GM12878 (cell line): ENCODE measurements at places on chromosomes 1 and 21. TPM values are rescaled to one million over a fixed set of nuclear protein-coding genes. Genes with fewer than 3 reads are reported as not detected.

DNA sequence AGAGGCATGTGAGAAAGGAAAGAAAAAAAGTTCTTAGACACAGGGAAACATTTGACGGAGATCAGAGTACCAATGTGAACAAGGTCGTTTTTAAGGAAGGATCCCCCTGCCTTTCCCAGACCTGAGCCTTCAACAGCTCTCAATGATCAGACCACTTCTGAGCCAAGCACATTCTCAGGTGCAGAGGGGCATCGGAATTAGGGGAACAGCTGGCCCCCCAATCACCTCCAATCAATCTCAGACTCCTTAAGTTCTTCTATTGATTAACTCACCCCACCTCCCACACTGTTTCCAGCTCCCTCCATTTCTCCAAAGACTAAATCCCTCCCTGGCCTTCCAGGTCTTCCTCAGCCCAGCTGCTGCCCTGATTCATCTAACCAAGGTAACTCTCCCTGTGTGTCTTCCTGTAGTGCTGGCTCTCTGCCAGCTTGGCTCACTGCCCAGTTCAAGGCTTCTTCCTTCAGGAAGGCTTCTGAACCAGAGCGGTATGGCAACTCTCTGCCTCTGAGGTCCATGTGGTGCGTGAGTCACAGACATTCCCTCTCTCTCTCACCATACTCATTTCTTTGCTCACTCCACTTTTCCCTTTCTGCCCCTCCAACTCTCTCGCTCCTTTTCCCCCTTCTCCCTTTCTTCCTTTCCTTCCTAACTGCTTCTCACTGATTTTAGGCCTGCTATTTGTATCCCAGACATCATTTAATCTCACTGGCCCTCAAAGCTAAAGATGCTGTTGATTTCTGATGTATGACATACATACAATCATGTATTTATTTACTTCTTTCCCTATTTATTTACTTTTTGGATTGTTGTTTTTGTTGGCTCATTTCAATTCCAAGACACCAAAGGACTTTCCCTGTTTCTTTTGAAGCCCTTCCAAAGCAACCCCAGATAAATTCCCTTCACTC is 18.1 kb downstream of the CFAP45 start:
- no peaks in the 10 kb centered on the region for H3K27me3 ChIP-seq
- no peaks in the 10 kb centered on the region for H3K4me1 ChIP-seq
- H3K4me3 ChIP-seq: no peak overlapping the region
- H3K36me3 ChIP-seq: no peaks in the 10 kb centered on the region
- no peak overlapping the region for H3K27ac ChIP-seq

GRCh38 chr1:233253832-233254331 is 41.6 kb downstream of the PCNX2 start:
- H3K27me3 ChIP-seq: no peaks in the 10 kb centered on the region
- no peak for DNase-seq
- peaks cover 2% of the 10 kb centered on the region for H3K36me3 ChIP-seq
- no peak overlapping the region for H3K27ac ChIP-seq
- no peak overlapping the region for H3K4me3 ChIP-seq
- no peaks in the 10 kb centered on the region for H3K4me1 ChIP-seq

DNA sequence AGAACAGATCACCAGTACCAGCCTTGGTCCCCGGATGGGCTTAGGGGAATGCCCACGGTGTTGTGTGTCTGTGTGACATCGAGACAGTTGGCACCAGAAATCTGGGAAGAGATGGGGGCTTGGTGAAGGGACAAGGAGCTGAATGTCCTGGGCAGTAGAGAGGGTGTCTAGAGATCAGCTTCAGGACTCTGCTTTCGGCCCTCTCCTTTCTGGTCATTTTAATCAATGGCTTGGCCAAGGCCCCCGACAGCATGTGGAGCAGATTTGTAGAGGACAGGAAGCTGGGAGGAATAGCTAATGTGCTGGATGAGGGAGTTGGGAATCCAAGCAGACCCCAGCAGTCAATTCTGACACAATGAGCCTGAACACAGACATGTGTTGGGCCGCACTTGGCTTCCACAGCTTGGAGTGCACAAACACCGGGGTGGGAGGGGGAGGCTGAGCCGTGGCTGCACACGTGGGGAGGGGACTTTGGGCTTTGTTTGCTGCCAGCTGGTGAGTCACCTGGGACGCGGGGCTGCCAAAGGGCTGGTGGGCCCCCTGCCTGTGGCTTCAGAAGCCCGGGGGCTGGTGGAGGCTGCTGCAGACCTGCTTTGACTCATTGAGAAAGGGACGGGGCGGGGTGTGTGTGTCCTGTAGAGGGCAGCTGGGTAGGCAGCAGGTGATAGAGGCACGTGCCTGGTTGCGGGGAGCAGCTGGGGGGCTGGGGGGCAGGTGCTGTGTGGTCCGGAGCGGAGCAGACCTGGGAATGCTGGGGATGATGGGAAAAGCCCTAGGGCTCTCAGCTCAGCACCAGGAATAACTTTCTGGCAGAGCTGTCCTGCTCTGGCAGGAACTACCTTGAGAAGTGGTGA is 20.9 kb downstream of the SLC1A7 start:
- no peaks in the 10 kb centered on the region for H3K4me1 ChIP-seq
- no peaks in the 10 kb centered on the region for H3K36me3 ChIP-seq
- DNase-seq: no peak
- no peak overlapping the region for H3K27ac ChIP-seq

DNA sequence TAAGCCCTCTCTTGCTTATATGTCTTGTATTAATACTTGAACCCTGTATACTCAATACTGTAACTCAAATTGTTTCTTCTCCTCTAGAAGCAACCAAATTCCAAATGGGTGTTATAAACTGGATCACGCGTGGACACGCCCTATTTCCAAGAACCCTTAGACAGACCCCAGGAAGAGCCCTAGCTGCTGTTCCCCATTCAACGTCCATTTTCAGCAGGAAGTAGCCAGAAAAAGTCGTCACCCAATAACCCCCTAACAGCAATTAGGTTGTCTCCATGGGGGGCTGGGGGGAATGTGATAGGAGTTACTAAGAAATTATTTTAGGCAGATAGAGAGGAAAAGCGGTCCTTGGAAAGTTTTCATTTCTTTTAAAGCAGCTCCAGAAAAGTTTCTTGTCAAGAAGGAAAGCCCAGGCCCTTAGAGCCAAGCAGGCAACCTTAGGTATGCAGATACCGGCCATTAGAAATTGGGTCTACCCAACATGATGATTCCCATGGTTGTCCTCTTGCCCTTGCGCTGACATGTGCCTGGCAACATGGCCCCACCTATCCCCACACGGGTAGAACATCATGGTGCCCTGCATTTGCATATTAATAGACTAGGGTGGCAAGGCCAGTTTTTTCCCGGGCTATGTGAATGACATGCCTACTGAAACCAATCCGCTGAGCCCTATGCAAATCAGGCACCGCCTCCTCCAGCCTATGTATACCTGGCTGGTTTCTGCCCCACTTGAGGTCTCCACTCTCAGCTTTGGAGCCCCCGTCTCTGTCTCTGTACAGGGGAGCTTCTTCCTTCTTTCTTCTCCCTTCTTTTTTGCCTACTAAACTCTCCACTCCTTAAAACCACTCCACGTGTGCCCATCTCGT is 4.0 kb upstream of the CD46 start:
- H3K4me3 ChIP-seq: no peak overlapping the region
- H3K4me1 ChIP-seq: no peaks in the 10 kb centered on the region; the same call in 1 of the 2 replicates
- H3K27ac ChIP-seq: no peak overlapping the region
- H3K27me3 ChIP-seq: no peaks in the 10 kb centered on the region
- no peak for DNase-seq

DNA sequence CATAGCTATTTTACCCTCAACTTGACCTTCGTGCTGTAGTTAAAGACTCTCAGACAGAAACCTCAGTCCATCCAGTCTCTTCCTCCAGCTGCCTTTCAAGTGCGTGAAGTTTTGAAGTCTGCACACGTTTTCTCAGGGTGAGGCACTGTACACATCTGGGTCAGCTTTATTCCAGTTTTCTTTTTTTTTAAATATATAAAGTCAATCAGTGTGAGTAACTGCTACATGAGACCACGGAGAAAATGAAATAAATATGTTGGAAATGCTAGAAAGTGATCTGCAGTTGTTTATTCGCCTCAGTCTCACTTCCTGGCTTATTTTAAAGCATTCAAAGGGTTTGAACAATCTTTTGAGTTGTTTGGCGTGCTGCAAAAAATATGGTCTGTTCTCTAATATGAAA is 135.7 kb downstream of the ROR1 start:
- H3K36me3 ChIP-seq: no peaks in the 10 kb centered on the region
- H3K27ac ChIP-seq: no peak overlapping the region
- no peaks in the 10 kb centered on the region for H3K4me1 ChIP-seq
- DNase-seq: no peak

- no peaks in the 10 kb centered on the region for H3K36me3 ChIP-seq
- H3K4me3 ChIP-seq: 0 out of 2 replicates have a peak overlapping the region, but pooled peaks have one; percentile 7
- H3K4me1 ChIP-seq: peaks cover 8% of the 10 kb centered on the region; the same call in 1 of the 2 replicates
- no peak for DNase-seq
Observed at GRCh38 chr1:151131701-151132334, 14.6 kb downstream of the SEMA6C start.

- no peak for DNase-seq
- no peak overlapping the region for H3K27ac ChIP-seq
- H3K4me1 ChIP-seq: peaks cover 19% of the 10 kb centered on the region
- H3K4me3 ChIP-seq: no peak overlapping the region
Observed at GRCh38 chr1:150513351-150513791, 2.2 kb upstream of the FALEC start.

- no peaks in the 10 kb centered on the region for H3K27me3 ChIP-seq
- no peak for DNase-seq
- H3K27ac ChIP-seq: peak overlapping the region; percentile 74
- peaks cover 2% of the 10 kb centered on the region for H3K36me3 ChIP-seq
- H3K4me1 ChIP-seq: peaks cover 19% of the 10 kb centered on the region
- no peak overlapping the region for H3K4me3 ChIP-seq
Observed at GRCh38 chr1:43238991-43239469, 30.8 kb upstream of the TMEM125 start.

GRCh38 chr1:24393892-24394291 is 19.7 kb downstream of the STPG1 start:
- no peaks in the 10 kb centered on the region for H3K36me3 ChIP-seq
- no peak for DNase-seq
- H3K27ac ChIP-seq: no peak overlapping the region
- H3K4me3 ChIP-seq: no peak overlapping the region
- H3K27me3 ChIP-seq: no peaks in the 10 kb centered on the region

DNA sequence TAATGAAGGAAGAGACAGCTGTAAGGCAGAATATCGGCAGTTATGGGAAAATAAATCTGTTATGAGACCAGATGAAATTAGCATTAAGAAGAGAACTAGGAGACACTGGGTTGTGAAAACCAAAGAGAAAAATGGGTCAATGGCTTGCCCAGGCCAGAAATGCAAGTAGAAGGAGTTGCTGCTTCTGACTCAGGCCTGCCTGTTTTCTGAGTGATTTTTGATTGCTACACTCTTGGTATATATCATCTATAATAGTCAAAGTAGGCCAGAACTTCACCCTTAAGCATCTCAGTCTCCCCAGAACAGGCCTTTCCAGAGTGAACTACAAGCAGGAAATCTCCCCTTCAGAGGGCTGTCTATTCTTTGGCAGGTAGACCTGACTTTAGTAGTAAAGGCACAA is 107.0 kb downstream of the NRIP1 start:
- no peaks in the 10 kb centered on the region for H3K4me1 ChIP-seq
- H3K36me3 ChIP-seq: no peaks in the 10 kb centered on the region
- no peaks in the 10 kb centered on the region for H3K27me3 ChIP-seq
- DNase-seq: no peak
- no peak overlapping the region for H3K4me3 ChIP-seq

DNA sequence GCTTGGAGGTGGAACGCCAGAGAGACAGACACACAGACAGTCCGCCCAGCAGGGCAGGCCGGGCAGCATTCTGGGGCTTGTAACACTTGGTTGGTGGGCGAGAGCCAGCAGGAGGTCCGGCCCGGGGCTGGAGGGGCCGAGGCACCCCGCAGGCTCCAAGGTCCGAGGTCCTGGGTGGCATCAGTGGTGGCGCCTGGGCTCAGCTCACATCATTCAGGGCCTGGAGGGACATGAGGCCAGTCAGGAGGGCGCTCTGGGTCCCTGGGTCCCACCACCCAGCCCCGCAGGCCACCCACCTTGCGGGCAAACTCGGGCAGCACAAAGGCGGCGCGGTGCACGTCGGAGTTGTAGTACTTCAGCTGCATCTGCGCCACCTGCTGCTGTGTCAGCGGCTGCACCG is 5.2 kb downstream of the SRM start:
- no peaks in the 10 kb centered on the region for H3K27me3 ChIP-seq
- no peak overlapping the region for H3K27ac ChIP-seq
- no peak for DNase-seq
- H3K36me3 ChIP-seq: peaks cover 4% of the 10 kb centered on the region
- no peak overlapping the region for H3K4me3 ChIP-seq

DNA sequence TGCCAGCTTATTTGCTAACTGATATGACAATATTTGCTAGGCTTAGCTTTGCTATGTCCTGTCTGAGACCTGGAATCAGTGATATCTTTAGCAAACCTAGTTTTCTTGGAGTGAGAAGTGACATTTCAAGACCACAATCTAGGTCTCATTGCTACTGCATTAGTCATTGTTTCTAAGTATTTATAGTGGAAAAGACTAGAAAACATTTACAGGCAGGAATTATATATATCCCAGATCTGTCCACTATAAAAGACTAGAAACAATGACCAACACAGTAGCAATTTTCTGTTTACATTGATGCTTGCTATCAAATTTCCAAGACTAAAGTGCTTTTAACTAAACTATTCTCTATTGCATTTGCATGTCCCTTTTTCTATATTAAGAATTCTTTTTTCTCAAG is 5.0 kb upstream of the RGS18 start:
- H3K27me3 ChIP-seq: no peaks in the 10 kb centered on the region
- H3K36me3 ChIP-seq: no peaks in the 10 kb centered on the region
- H3K4me3 ChIP-seq: no peak overlapping the region
- DNase-seq: no peak
- H3K27ac ChIP-seq: no peak overlapping the region

DNA sequence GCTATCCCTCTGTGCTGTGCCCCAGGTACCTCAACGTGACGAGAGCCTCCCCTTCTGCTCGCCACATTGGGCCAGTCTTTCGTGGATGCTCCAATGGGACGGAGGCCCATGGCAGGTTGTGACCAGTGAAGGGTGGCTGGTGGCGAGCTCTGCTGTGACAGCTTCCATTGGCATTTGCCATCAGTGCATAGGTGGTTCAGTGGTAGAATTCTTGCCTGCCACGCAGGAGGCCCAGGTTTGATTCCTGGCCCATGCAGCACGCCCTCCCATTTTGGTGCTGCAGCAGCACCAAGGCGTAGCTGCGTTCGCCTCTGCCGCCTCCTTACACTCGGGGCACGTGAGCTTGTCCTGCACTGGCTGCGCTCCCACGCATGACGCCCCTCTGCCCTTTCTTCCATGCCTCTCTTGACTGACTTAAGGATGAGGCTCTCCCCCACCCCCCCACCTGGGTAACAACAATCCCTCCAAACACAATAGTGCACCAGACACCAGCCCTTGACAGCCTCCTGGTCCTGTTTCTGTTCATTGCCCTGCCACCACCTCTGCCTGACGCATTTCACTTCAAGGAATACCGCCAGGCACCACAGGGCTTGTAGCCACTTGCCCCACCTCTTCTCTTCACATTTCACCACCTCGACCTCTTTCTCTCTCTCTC is 24.7 kb upstream of the FCGR2A start:
- no peaks in the 10 kb centered on the region for H3K36me3 ChIP-seq
- H3K27me3 ChIP-seq: no peaks in the 10 kb centered on the region
- H3K27ac ChIP-seq: no peak overlapping the region

SLC35F3 gene
- 8.4 and 8.6 TPM in 2 replicates for total RNA-seq

MFAP2 gene
- total RNA-seq: not detected in 2 replicates

NES gene
- 0.15 and 0.21 TPM in 2 replicates for total RNA-seq

RPE65 gene
- not detected in 2 replicates for total RNA-seq
